ENCODE measurements at places on chromosomes 1 and 21. TPM values are rescaled to one million over a fixed set of nuclear protein-coding genes. Genes with fewer than 3 reads are reported as not detected.

DNA sequence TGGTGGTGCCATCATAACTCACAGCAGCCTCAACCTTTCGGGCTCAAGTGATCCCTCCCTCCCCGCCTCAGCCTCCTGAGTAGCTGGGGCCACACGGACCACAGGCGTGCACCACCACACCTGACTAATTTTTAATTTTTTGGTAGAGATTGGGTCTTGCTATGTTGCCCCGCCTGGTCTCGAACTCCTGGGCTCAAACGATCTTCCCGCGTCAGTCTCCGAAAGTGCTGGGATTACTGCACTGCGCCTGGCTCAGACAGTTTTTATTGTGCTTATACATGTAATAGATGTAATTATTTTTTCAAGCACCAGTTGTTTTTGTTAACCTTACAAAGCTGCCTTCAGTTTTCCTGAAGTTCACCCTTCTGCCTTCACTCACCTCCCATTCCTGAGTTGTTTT is 38.0 kb upstream of the HMGN1 start:
- DNase-seq, result no peak
- H3K36me3 ChIP-seq, result no peaks in the 10 kb centered on the region
- no peak overlapping the region for H3K4me3 ChIP-seq
- H3K4me1 ChIP-seq, result peaks cover 50% of the 10 kb centered on the region
- peak overlapping the region; percentile 72 for H3K27ac ChIP-seq

DNA sequence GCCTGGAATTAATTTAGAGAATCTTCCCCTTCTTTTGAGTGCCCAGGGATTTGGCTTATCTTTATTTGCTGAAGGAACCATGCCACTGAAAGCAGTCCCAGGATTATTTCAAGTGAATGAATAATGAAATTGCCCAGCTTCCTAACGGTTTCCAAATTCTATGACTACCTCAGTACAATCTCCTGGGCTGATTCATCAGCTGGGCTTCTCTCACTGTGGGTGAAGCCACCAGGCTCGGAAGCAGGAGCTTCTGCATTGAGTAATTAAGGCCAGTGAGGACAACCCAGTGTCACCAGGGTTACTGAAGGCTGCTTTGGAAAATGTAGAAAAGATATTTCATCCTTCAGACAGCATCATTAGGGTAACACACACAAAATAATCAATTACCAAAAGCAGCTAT is 169.8 kb downstream of the DAB1 start:
- H3K4me3 ChIP-seq, result no peak overlapping the region
- no peaks in the 10 kb centered on the region for H3K27me3 ChIP-seq
- H3K36me3 ChIP-seq, result no peaks in the 10 kb centered on the region
- DNase-seq, result no peak

The SMCP gene
- not detected for total RNA-seq

- no peak overlapping the region for H3K27ac ChIP-seq
- H3K4me1 ChIP-seq, result no peaks in the 10 kb centered on the region
- H3K27me3 ChIP-seq, result no peaks in the 10 kb centered on the region
- DNase-seq, result no peak
- no peak overlapping the region for H3K4me3 ChIP-seq
These were observed 142.0 kb upstream of the COA6 start for GRCh38 chr1:234231061-234231892.

DNA sequence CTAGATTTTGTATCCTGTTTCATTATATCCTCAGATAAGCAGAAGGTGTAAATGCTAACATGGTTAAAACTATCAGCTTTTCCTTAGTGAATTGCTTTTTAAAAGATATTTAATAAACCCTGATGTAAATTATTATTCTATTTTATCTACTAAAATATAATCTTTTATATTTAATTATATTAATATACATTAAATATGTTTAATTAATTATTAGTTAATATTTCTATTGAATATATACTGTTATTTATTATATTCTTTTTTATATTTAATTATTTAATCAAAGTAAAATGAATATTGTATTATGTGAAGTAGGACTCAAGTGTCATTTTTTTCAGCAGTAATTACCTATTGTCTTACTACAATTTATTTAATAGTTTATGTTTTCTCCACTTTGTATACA is 179.7 kb upstream of the ADGRL4 start:
- H3K4me3 ChIP-seq, result no peak overlapping the region
- no peak overlapping the region for H3K27ac ChIP-seq
- no peaks in the 10 kb centered on the region for H3K4me1 ChIP-seq
- no peaks in the 10 kb centered on the region for H3K36me3 ChIP-seq

The RNU1-4 gene
- total RNA-seq, result under 0.01 TPM

DNA sequence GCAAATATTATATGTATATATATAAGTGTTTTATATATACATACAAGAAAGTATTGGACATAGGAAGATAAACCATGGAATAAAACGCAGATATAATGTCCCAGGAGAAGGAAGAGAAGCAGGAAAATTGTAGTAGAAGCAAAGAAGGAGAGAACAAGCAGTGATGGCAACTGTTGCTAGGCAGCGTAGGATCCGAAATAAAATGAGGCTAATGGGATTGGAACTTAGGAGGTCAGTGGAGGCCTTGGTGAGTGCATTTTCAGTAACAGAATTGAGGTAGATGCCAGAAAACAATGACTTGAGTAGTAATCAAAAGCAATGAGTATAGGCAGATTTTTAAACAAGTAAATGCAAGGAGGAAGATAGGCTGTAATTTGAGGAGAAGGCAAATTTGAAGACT is 265.8 kb downstream of the LRRC7 start:
- H3K36me3 ChIP-seq, result no peaks in the 10 kb centered on the region
- no peaks in the 10 kb centered on the region for H3K4me1 ChIP-seq
- no peak overlapping the region for H3K4me3 ChIP-seq
- no peak for DNase-seq
- H3K27me3 ChIP-seq, result no peaks in the 10 kb centered on the region

GRCh38 chr1:117826119-117826518 is 103.3 kb downstream of the GDAP2 start:
- DNase-seq, result no peak
- H3K27me3 ChIP-seq, result no peaks in the 10 kb centered on the region
- H3K4me1 ChIP-seq, result peaks cover 53% of the 10 kb centered on the region
- no peaks in the 10 kb centered on the region for H3K36me3 ChIP-seq

The GPX7 gene
- 26.0 TPM for total RNA-seq

DNA sequence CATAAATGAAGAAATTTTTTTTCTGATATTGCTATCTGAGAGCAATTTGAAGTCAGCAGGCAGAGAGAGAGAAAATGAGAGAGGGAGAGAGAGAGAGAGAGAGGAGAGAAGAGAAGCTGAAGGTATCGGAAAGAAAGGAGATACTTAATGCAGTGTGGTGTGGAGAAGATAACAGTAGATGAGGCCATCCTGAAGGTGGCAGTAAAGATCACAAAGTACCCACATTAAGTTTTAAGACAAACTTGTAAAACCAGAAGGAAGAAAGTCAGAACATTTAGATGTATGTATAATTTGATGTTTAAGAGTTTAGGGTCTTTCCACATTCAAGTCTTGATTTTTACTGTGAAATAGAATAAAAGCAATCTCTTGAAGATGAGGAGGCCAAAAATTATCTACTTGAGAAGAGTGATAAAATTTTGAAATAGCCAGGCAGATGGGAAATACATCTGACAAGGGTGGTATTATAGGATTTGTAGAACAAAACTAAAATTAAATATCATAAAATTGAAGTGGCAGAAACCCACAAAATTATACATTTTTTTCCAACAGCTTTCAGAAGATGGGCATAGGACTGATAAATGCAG is 1753.4 kb downstream of the MRPL39 start:
- no peak overlapping the region for H3K27ac ChIP-seq
- no peaks in the 10 kb centered on the region for H3K27me3 ChIP-seq
- DNase-seq, result no peak
- no peak overlapping the region for H3K4me3 ChIP-seq

The TMPRSS15 gene
- total RNA-seq, result not detected

- no peak overlapping the region for H3K4me3 ChIP-seq
- H3K4me1 ChIP-seq, result no peaks in the 10 kb centered on the region
- no peak overlapping the region for H3K27ac ChIP-seq
- H3K36me3 ChIP-seq, result no peaks in the 10 kb centered on the region
These were observed 468.2 kb downstream of the NUF2 start for GRCh38 chr1:163789911-163790310.

DNA sequence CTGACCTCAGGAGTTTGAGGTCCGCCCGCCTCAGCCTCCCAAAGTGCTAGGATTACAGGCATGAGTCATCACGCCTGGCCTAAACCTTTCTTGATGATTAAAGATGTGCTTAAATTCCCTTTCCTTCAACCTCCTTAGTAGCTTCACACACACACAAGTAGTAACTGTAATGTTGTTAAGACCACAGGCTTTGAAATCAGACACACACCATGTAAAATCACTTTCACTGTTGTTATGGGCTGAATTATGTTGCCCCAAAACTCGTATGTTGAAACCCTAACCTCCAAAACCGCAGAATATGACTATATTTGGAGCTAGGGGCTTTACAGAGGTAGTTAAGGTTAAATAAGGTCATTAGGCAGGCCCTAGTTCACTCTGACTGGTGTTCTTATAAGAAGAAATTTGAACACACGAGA is 180.2 kb downstream of the NR5A2 start:
- H3K36me3 ChIP-seq, result no peaks in the 10 kb centered on the region
- no peaks in the 10 kb centered on the region for H3K27me3 ChIP-seq
- no peaks in the 10 kb centered on the region for H3K4me1 ChIP-seq
- no peak overlapping the region for H3K4me3 ChIP-seq
- no peak overlapping the region for H3K27ac ChIP-seq

DNA sequence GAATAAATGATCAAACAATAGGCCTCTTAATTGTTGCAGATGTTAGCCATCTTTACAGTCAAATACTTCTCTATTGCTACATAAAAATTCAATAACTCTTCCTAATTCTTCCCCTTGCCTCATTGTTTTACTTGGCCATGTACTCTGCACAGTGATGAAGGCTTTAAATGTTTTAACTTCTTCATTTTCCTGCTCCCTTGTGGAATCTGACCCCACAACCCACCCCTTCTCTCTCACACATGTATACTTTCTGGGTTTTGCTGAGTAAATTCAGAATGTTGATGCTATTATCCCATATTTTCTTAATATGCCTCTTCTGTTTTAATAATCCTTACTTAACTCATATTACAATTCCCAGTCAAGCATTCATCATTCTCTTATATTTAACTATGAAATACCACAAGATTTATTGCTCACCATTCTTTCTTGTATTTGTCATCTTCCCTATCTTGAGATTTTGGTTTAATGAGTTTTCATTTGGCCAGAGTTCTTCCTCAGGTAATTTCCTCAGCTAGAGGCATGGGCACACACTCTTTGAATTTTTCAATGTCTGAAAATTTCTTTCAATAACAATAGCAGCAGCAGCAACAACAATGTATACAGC is 327.8 kb upstream of the USP24 start:
- H3K27ac ChIP-seq, result no peak overlapping the region
- no peaks in the 10 kb centered on the region for H3K36me3 ChIP-seq
- no peak for DNase-seq
- H3K27me3 ChIP-seq, result no peaks in the 10 kb centered on the region
- H3K4me3 ChIP-seq, result no peak overlapping the region
